ENCODE measurements at places on chromosomes 7 and 10. TPM values are rescaled to one million over a fixed set of nuclear protein-coding genes. Genes with fewer than 3 reads are reported as not detected.

The HOXA11 gene
- total RNA-seq = 3.1 TPM

The PHF14 gene
- 30.9 TPM for total RNA-seq

DNA sequence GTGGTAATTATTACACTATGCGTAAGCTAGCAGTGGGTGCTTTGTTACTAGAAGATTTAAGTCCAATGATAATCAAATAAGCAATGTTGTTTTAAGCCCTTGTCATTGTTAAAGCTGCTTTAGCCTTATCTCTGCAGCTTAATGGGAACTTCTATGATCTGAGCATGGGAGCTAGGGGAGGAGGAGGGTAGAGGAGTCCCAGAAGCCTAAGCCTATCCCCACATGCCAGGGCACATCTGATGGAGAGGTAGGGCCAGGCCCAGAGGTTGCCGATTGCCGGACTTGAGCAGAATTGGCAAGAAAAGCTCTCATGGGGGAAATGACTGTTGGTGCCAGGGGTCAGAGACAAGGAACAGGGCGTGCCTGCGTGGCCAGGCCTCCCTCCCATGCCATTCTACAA, 13.4 kb downstream of the CUBN start:
- DNase-seq = no peak

- DNase-seq = no peak
Observed at GRCh38 chr7:542713-543500, 23.3 kb upstream of the PDGFA start.

GRCh38 chr7:377080-378040, 87.4 kb downstream of the FOXL3 start:
- DNase-seq = no peak

DNA sequence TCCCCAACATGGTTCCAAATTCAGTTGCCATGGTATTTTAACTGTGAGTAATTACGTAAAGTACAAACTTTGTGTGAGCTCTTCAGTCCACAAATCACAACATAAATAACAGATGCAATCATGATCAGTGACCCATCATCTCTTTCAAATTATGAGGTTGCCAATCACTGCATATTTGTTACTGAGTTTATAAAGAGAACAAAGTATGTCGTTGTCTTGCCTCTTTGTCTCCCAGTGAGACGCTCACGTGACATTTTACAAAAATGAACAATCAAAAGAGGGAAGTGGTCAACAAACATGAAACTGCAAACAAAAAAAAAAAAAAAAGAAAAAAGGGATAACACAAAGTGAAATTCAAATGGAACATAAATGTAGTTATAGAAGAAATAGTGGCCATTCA, 122.7 kb upstream of the PDSS1 start:
- no peak for DNase-seq

Data from left colon (tissue), 2 donors.